ENCODE measurements at places on chromosomes 13 and 19.
A peak's percentile ranks its signal among the peaks of the same experiment; 100 is the strongest.

DNA sequence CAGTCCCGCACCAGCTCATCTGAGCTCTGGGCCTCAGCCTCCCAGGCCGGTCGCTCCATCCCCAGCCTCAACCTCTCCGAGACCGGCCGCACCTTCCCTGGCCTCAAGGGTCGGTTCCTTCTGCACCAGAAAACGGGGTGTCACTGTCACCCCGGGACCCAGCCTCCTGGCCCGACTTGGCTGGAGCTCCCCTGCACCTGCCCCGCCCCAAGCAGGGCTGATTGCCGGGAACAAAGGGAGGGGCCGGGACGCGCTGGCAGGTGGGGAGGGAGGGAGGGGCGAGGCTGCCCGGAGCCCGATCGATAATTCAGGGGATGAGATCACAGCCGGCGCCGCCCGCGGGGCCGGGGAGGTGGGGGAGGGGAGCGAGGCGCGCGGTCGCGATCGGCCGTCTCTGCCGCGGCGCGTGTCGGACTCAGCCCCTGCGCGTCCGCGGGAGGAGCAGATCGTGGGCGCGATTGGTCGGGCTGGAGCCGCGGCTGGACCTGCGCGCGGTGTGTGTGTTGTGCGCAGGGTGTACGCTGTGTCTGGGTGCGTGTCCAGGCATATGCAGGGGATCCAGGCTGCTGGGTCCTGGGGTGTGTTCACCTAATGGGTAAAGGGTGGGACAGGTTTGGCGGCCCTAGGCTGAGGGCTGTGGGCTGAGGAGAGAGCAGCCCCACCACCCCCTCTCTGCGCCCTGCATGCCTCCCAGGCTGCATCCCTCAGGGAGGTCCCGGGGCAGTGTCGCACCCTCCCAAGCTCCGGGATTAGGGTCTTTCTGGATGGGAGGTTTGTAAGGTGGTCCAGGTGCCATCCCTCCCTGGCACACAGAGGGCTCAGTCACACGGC lies 1.1 kb upstream of the SHC2 start:
- DNase-seq = no peak

GRCh38 chr13:79258489-79258888 lies 147.6 kb downstream of the RBM26 start:
- no peak for DNase-seq

DNA sequence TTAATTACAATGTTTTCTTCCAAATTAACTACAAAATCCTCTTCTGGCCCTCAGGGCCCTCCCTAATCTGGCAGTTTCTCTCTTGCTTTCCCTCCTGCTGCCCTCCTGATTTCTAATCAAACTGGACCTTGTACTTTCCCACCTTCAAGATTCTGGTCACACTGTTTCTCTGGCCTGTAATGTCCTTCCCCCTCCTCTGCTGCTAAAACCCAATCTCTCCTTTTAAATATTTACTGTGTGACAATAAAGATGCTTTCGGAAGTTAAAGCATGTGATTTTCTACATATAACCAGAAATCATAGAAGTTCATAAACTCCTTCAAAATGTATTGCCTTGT lies 14.1 kb upstream of the HMGB1 start:
- DNase-seq = no peak

DNA sequence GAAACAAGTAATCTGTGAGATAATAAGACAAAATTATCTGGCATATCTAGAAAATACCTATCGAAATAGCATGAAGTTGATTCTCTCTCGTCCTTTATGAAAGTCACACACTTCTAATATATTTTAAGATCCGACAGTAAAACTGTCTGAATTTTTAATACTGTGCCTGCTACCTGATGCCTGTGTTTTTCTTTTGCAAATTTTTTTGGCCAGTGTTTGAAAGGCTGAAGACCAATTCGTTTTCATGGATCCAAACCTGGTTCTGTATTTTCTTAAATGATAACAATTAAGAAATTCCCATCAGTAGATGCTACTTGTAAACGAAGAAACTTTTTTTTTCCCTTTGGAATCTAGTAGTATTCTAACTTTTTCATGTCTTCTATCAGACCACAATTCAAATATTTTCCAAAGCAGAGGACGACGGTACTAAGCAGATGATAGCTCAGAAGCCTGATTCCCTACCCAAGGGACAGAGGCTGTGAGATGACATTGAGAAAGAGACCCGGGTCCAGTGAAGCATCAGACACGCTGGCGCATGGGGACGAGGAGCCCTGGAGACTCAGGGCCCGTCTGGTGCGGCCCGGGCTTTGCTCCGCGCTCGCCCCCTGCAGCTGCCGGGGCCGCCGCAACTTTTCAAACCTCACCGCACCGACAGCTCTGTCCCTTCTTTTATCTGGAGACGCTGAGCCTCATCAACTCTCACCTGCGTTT lies 49.5 kb upstream of the PABPC3 start:
- no peak for DNase-seq

- no peak for DNase-seq
Observed at GRCh38 chr13:86840250-86841191, 830.6 kb upstream of the SLITRK5 start.

DNA sequence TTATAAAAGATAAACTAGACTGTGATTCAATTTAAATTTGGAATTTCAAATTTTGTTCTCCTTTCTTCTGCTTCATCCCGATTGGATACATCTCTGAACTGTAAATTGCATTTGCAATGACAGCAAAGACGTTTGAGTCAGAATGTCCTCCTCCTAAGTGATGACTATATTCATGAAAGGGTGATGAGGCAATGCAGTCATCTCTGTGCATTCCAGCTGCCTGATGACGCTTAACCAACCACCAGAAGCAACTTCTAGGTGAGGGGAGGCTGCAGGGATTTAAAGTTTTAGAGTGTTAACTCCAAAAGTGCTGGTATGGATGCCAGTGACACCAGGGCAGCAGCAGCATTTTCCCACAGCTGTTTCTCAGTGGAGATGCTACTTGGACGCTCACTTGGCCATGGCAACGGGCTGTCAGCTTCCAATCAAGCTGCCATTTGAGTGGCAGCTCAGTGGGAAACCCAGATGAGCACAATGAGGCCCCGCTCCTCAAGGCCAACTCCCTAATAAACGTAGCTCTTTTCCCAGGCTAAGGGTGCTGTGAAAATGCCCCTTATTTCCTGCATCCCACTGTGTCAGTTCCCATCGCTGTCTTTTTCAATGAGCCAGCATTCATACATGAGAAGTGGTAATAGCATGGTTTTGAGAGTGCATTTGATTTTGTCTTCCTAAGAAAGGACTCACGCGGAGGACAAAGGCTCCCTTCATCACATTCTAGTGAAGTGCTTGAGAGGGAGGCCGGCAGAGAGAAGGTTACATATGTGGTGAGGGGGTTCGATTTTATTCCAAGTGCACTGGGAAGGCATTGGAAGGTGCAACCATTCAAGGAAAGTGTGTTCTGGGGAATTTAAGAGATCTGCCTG lies 45.2 kb upstream of the AMER2 start:
- peak; percentile 5 for DNase-seq

DNA sequence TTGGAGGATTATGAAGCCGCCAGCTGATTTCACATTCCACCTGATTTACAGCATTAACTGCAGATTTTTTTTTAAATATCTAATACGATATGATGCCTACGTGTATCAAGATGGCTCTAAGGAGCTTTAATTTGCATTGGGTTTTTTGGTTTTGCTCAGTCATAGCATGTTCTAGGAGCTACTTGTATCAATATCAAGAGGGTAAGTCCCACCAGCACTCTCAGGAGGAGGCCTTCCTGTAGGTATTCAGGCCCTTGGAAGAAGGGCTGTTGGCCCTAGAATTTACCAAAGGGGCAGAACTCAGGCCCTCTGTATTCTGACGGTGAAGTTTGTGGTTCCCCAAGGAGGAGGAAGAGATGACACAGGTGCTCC lies 97.2 kb upstream of the IPO5 start:
- DNase-seq = no peak

- DNase-seq = no peak
Observed at GRCh38 chr19:34418300-34418699, 9.9 kb upstream of the UBA2 start.

DNA sequence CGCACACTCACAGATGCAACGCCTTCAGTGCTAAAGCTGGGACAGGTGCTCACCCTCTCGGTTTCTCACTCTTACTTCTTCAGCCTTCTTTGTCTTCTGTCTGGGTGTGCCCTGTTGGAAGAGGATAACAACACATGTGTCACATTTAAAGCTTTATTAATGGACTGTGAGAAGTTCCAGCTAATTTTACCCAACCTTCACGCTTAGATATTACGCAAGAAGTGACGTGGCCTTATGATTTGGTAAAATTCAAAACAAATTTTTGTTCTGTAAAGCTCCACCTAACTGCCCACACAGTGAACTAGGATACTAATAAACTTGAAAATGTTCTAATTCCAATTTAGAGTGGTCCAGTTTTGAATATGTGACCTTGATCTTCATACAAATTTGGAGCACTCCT lies 66.7 kb upstream of the LRCH1 start:
- no peak for DNase-seq

- DNase-seq = no peak
Observed at GRCh38 chr13:36601186-36601585, 72.6 kb upstream of the SERTM1 start.

GRCh38 chr13:113061796-113062425 lies 43.7 kb upstream of the F7 start:
- DNase-seq = no peak

GRCh38 chr13:65460136-65460535 lies 1770.0 kb downstream of the PCDH9 start:
- no peak for DNase-seq

GRCh38 chr13:33158816-33159215 lies 126.7 kb downstream of the STARD13 start:
- DNase-seq = no peak

DNA sequence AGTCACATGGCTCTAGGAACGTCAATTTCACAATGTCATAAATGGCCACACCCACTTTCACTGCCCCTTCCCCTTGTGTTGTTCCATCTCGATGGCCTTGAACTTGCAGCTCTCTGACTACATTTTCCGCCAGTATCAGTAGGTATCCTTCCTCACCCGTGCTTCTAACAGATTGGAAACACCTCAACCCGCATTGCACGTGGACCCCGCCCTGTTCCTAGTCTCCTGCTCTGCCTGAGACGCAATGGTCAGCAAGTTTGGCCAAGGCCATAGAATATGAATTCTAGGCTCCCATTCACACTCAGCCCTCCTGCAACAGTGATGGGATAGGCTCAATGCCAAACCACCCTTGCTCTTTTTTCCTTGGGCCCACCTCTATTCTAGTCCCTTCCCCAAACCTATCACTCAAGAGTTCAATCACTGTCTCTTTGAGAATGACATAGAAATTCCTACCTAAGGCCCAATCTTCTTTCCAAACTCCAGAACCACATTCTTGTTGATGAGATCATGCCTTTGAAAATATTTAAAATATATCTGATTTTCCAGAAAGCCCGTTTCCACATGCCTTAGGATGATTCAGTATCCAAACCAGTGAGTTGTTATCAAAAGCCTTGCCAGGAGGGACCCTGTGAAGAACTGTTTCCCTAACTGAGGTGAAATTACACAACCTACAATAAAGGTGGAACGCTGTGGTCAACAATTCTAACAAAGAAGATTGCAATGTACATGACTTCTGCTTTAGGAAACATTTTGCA lies 334.6 kb downstream of the MYO16 start:
- no peak for DNase-seq

GRCh38 chr13:86383561-86383960 lies 584.3 kb upstream of the SLITRK6 start:
- no peak for DNase-seq

- no peak for DNase-seq
Observed at GRCh38 chr19:37218592-37218935, 550 bp downstream of the ZNF383 start.

DNA sequence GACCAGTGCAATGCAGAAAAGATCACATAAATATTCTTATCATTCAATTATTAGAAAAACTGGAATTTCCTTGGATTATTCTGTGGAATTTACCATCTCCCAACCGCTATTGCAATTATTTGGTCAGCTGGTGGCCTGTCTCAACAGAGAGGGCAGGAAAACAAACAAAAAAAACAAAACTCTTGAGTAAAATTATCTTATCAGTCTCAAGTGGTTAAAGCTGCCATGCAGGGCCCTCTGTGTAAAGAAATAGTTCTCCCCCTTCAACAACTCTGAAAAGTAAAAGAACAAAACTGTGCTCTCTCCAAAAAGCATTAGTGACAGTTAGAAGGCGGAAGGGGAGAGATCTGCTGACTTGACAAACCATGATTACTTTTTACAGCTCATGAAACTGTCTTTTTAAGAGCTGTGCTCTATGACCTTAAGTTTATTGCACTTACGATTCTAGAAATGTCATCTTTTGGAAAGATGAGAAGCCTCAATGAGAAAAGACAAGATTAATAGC lies 152.3 kb downstream of the DLEU7 start:
- no peak for DNase-seq

- DNase-seq = no peak
Observed at GRCh38 chr13:69202996-69203395, 904.6 kb upstream of the ATXN8OS start.

DNA sequence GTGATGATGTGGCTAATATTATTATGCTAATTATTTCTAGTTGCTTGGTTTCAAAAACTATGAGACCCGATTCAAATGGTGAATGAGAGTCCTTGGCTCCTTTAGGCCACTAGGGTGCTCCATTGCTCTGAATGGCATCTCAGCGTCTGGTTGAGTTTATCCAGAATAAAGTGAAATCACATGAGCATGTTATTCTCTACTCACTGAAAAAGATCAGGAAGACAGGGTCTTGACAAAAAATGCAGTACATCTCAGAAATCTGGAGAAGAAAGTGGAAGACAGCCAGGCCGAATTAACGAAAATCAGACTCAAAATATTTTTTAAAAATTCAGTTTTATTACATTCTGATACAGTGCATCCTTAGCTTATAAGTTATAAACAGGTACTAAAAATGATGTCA lies 516.2 kb downstream of the MYO16 start:
- no peak for DNase-seq

GRCh38 chr19:4043401-4043800 lies 23.3 kb downstream of the ZBTB7A start:
- DNase-seq = no peak

DNA sequence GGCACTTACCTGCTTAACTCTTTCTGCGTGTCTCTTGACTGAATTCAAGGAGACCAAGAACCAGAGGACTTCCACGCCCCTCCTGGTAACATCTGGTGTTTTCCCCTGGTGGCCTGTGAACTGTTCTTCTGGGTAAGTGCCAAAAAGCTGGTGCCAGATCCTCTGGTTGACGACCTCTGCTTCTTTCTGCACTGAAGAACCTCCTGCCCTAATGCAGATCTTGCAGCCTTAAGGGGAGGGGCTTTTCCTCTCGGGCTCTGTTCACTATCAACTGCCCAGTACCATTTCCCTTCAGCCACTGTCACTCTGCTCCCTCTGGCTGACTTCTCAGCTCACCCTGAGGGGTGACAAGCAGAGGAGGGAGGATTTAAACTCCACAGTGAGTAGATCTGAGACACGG lies 6.1 kb upstream of the ERVV-1 start:
- DNase-seq = no peak

- no peak for DNase-seq
Observed at GRCh38 chr13:50643060-50643459, 200.4 kb downstream of the DLEU7 start.

GRCh38 chr13:42569576-42570344 lies 4.2 kb upstream of the TNFSF11 start:
- DNase-seq = no peak

DNA sequence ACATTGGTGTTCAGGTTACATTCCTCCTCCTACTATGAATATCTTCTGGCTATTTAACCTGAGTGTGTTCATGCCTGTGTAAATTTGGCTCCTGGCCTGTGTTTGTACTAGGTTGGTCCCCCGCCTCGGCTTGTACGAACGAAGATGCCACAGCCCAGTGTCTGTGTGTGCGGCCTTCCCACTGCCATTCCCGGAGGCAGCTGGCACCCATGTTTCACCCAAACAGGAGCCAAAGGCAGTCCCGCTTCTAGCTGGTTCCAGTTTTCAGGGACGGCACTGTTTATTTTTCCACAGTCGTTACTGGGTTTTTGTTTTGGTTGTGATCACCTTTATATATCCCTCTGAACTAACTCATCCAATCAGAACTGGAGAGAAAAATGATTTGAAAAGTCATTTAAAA lies 102.5 kb upstream of the ZNF536 start:
- DNase-seq = no peak
